ENCODE measurements at places on chromosomes 1 and 21.

GRCh38 chr1:12123172-12123571, 43.6 kb upstream of the TNFRSF1B start:
- DNase-seq = no peak

DNA sequence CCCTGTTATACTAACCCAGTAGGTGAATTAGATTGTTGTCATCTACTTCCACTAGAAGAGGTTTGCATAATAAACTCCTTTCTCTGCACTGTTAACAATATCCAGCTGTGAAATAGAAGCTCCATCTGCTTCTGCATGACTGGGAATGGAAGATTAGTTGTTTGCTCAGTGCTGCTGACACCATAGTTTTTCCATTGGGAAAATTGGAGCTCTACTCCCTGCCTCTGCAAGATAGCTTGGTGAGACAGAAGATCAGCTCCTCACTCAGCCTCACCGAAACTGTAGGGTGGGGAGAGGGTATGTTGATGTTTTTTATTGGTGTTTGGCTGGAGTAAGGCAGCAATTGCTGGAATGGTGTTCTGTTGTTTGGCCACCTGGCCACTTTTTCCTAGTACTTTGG, 331.6 kb upstream of the ADAMTS5 start:
- DNase-seq = no peak

- no peak for DNase-seq
Measured at GRCh38 chr1:99761774-99762173, 4.7 kb downstream of the FRRS1 start.

DNA sequence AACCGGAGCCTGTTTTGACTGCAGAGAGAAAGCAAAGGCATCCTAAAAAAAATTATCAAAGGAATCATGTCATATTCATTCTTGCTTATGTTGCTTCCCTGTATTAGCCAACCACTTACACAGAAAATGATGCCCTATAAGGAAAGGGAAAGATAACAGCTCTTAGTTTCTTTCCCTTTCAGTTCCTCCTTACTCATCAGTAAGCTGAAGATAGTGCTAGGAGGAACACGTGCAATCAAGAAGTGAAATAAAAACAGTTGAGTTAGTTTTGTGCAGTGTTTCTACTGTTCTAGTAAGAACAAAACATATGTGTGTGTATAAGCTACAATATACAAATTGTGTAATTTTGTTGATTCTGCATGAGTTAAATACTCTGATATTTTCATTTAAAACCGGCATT, 45.3 kb upstream of the MTF2 start:
- no peak for DNase-seq

DNA sequence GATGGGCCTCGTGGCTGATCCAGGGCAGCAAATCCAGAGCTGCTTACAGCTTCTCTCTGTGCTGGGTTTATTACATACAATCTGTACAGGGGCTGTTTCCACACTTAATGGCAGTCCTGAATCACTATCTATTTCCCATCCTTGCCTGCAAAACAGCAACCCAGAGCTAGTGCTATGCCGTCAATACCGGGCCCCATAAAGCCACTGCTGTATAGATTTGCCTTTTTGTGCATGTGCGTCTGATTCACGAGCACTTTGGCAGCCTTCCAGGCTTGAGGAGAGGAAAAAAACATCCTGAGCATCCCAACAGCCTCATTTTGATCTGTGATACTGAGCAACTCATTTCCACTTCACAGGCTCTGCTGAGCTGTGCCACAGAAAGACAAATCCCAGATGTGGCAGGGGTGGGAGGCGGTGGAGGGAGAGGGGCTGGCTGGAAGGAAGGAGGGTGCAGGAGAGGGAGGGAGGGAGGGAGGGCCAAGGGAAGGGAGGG, 65.2 kb upstream of the TARBP1 start:
- peak; percentile 21 for DNase-seq

- DNase-seq = no peak
Measured at GRCh38 chr1:159804924-159805323, 2.8 kb downstream of the FCRL6 start.

DNA sequence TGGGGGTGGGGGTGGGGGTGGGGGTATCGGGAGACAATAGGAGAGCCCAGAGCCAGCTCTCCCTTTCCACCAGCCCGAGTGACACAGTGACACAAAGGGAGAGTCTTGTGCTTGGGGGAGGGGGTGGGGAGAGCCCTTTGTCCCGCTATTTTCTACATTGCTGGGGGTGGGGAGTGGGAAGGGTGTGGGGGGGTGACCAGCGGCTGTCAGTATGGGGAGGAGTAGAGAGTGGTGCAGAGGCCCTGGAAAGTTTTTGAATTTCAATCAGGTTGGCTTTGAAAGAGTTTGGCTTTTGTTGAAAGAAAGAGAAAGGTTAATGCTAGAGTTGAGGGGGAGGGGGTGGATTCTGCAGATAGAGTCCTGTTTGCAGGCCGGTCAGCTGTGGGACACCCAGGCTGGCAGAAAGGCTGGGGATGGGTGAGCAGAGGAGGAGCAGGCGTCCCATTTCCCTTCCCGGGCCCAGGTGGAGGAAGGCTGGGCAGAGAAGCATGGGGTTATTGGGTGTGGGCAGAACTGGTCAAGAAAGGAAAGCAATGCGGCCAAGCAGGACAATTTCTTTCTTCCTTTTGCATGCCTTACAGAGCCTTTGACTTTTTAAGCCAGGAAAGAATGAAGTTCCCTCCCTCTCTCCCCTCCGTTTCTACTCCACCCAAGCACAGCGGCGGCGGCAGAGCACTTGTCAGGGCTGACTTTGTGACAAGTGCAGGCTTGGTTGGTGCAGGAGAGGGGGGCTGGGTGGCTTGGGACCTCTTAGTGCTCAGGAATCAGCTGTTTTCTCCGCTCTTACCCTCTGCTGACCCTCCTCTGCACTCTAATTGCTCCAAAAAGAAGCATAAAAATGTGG, 96.2 kb downstream of the RNF220 start:
- DNase-seq = no peak

DNA sequence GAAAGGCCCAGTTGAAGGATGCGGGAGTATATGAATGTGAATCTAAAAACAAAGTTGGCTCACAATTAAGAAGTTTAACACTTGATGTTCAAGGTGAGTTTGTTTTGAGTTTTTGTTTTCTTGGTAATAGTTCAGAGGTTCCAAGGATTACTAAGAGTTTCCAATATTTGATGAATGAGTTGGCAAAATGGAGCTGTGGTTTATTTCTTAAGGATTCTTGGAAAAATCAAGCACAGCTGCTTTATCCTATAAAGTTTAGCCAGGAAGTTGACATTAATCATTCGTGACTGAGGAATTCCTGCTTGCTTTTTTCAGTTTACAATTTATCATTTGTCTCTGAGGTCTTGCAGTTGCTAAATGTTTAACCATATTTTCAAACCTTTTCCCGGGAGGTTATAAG, 15.1 kb downstream of the VCAM1 start:
- no peak for DNase-seq

- DNase-seq = no peak
Measured at GRCh38 chr1:49465486-49466185, 558.1 kb downstream of the AGBL4 start.

DNA sequence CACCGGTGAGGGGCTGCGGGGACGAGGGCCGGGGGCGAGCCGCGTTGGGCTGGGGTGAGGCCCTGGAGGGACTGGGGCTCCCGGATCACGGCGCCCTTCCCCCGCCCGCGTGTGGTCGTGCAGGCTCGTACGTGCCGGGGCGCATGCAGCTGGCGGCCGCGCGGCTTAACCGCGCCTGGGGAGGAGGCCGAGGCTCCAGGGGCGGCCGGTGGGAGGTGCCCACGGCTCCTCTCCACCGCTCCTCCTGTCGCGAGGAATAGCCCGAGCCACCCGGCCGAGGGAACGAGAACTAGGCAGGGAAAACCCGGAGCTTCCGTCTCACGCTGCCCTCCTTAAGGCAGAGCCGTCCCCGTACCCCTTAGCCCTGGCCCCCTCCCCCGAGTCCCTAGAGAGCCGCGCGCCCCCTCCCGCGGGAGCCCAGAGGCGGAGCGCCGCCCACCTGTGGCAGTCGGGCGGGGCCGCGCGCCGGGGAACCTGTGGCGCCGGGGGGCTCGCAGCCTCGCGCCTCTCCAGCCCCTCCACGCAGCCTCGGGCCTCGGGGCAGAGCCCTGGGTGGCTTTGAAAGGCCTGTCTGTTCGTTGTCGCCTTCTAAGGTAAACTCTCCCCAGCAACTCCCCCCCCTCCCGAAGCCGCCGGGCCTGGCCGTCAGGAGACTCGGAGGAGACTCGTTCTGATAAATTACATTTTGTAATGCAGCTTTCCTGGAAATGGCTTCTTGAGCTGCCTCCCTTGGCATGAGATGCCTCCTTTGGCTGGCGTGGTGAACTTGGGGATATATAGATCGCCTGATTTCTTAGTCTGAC, 746 bp downstream of the AK4 start:
- no peak for DNase-seq

GRCh38 chr1:203126151-203126865, 1.2 kb upstream of the ADORA1 start:
- DNase-seq = no peak

DNA sequence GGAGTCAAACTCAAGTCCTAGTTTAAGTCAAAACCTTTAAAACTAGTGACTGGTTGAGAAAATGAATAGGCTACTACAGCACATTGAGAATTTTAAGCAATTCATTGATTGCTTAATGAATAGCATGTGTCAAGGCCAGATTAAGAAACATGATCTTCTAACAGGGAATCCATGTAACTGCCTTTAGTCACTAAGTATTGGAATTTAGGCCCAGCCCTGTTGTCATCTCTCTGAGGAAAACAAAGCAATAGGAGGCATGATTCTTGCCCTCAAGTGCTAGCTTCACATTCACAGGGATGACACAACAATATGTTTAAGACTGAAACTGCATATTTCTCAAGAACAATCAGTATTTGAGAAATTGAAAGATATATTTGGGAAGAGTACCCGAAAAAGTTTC, 70.0 kb upstream of the PTGS2 start:
- DNase-seq = no peak

- DNase-seq = no peak
Measured at GRCh38 chr1:3119725-3120124, 50.7 kb downstream of the PRDM16 start.

DNA sequence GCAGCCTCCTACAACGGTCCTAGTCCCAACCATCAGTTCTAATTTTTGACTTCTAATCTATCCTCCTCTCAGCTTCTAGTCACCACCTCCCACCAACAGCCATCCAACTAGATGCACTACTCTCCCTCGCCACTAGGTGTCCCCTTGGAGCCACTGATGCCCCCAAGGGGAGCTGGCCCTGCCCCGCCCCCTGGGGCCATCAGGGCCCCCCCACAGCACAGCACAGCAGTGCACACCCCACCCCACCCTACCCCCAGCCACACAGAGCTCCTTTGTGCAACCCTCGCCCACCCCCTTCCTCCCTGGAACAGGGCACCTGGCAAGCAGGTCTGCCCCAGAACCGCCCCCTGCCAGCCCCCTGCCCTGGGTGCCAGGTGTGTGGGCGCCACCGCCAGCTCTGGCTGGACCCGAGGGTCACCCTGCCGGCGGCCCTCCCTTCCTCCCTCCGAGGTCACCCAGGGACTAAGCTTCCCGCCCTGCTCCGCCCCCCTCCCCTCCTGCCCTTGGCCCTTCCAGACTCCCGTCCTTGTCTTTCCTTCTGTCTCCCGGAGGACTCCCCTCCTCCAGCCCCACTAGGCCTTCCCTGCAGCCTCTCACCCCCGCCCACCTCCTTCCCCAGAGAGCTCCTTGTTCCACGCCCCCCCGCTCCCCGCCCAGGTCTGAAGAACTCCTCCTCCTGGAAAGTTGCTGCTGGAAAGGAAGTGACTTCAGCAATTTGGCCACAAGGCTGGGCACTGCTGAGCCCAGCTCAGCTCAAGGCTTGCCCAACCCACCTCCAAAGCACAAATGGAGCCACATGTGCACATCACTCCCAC, 47.0 kb downstream of the AHDC1 start:
- DNase-seq = peak; percentile 56

- no peak for DNase-seq
Measured at GRCh38 chr1:186819126-186819525, 9.6 kb upstream of the PLA2G4A start.

DNA sequence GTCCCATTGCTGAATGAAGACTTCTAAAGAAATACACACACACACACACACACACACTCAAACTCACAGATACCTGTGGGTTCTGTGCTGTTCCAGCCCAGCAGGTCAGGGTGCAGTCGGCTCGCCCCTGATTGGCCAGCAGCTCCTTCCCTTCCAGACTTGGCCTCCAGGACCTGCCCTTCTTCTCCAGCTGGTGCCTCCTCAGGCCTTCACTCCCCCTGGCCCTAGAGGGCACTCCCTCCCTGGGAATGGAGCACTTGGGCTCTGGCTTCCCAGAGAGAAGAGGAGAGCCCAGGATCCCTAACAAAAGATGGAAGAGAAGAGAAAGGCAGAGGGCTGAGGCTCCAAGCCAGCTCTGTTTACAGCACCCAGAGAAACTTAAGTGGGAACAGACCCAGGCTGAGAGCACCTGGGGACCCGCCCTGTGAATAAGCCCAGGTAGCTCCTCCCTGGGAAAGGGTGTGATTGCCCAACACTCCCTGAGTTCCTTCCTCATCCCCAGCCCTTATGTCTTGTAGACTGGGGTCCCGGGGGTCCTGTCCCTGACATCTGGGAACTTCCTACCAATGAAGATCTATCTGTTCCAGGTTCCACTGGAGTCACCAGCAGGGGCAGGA, at the start of gene PGLYRP3:
Gene PGLYRP3 (minus strand): TSS at position 383 of the 617 bp plus-strand sequence. CDS start 2,287 bp downstream, outside the sequence.
- DNase-seq = no peak

GRCh38 chr1:788835-789234, 102.4 kb upstream of the OR4F16 start:
- no peak for DNase-seq

DNA sequence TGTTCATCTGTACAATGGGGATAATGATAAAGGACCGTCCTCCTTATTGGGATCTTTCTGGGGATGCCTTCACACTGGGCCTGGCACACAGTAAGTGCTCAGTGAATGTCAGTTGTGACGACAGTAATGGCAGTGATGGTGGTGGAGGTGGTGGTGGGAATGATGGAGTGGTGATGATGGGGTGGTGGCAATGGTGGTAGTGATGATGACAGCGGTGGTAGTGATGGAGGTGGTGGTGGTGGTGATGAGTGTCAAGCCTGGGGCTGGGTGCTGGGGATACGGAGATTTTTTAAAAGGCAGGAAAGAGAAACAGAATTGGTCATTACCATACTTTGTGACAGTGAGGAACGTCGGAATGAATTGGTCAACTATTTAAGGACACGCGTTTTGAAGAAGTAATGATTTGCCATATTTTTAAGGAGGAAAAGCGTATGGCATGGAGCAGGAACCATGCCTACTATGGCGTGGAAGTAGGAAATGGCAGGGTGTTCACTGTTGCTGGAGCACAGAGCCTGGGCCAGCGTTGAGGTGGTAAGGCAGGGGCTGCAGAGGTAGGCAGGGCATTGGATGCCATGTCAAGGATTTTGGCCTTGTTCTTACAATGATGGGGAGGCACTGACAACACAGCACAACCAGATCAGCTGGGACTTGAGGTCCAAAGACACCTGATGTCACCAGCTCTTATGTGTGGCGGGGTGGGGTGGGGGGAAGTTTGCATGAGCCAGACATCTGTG, 128.7 kb downstream of the ACTL8 start:
- no peak for DNase-seq
